Daoy (cell line): ENCODE measurements at places on chromosomes 16 and 17. TPM values are rescaled to one million over a fixed set of nuclear protein-coding genes. Genes with fewer than 3 reads are reported as not detected.

DNA sequence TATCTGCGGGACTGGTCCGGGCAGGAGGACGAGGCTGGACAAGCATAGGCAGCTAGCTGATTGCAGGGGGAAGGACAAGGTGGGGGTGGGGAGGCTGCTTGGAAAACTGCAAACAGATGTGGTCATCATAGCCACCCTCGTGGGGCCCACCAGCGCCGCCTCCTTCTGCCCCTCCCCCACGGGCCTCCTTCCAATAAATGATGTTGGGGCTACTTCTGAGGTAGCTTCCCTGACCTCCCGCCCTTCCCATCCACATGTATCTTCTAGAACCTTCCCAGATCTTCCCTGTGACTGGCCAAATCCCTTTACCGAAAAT, 12.3 kb upstream of the CDC42EP4 start:
- peak; percentile 41 for DNase-seq

DNA sequence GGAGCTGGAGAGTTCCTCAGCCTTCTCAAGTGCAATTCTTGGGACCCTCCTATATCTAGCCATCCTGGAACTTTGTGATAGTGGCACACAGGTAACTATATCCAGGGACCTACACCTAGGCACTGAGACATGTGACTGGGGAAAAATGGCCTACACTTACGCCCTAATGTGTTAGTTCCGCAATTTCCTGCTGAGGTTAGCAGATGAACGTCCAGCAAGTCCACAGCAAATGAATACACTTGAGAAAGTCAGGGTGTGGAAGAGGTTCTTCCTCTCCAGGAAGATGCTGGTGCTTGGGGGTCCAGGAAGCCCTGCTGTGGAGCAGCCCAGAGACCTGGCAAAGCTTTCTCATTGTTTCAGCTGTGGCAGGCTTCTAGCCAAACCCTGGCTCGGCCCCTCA, 20.8 kb downstream of the PIK3R5 start:
- no peak for DNase-seq

DNA sequence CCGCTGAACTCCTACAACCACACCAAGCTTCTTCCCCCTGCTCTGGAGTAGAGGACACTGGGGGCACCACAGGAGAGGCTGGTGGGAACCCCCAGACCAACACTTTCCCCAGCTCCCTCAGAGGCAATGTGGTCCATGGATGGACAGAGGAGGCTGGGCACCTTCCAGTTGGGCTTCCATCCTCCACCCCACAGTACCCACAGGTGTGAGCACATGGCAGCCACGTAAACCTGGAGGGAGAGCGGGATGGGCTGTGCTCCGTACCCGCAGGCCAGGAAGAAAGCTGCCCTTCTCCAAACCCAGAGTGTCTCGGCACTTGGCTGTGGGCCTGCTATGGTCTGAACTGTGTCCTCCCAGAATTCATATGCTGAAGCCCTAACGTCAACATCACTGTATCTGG, 1.7 kb downstream of the SGSH start:
- no peak for DNase-seq

- DNase-seq, result peak; percentile 99
Measured at GRCh38 chr17:1714427-1714979, 4.3 kb upstream of the TLCD2 start.

DNA sequence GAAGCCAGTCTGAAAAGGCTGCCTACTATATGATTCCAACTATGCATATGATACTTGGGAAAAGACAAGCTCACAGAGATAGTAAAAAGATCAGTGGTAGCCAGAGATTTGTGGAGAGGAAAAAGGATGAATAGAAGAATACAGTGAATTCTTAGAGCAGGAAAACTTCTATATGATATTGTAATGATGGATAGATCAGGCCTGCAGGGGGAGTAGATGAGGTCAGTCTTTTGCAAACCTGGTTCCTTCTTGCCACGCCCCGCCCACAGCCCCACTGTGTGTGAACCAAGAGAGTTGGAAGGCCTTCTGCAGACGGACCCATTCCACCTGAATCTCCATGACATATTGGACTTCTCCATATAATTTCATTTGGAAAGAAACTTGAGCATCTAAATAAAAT, 761 bp upstream of the CCL8 start:
- peak; percentile 41 for DNase-seq

DNA sequence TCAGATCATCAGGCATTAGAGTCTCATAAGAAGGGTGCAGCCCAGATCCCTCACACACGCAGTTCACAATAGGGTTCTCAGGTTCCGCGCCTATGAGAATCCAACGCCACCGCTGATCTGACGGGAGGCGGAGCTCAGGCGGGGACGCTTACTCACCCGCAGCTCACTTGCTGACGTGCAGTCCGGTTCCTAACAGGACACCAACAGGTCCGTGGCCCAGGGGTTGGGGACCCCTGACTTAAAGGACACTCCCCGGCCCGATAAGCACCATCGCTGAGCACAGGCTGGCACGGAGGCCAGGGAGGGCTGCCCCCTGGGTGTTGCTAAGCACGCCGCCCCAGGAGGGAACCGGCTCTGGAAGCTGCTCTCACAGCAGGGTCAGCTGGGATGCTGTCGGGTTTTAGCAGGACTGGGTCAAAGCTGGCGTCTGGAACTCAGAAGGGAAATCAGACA, 30.1 kb upstream of the BAHCC1 start:
- DNase-seq, result peak; percentile 85

- DNase-seq, result no peak
Measured at GRCh38 chr17:60137731-60138130, 12.0 kb upstream of the CA4 start.

DNA sequence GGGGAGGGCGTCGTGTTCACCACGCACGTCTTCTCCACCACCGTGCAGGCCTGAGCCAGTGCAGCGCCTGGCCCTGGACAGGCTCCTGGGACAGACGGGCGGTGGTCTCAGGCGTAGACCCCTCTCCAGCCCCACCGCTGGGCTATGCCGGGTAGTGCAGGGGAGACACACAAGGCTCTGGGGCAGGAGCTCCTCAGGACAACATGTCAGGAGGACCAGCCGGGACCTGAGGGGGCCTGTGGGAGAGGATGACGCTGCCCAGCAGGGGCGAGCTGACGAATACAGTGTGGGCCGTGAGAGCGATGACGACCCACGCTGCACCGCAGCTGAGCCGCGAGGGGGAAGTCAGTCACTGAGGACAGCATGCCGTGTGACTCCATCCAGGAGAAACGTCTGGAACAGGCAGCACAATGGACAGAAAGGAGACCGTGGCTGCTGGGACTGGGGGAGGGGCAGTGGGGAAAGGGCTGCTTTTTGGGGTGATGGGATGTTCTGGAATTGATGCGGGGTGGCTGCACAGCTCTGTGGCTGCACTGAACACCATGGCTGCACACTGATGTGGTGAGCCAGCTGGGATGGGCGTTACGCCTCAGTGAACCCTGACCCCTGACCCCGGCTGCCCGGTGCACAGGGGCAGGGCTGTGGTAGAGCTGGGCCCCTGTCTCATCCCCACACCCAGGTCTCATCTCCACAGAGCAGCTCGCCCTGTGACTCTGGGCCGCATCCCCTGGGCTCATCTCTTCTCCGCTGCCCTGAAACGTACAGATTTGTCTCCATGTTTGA, 20.2 kb downstream of the DNASE1 start:
- DNase-seq, result no peak

DNA sequence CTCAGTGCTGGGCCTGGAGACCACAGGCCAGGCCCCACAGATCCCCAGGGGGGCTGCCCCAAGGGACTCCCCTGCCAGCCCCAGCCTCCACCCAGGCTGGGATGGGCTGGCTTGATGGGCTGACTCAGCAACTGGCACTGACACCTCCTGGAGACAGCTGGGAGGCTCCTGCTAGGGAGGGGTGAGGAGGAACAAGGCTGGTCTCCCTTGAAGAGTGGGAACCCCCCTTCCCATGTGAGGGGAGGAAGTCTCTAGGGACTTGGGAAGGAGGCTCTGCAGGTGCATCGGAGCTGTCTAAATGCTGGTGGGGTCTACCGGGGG, 10.4 kb downstream of the NHERF1 start:
- DNase-seq, result peak; percentile 78

GRCh38 chr17:81888105-81888987, 3.0 kb downstream of the ALYREF start:
- no peak for DNase-seq

DNA sequence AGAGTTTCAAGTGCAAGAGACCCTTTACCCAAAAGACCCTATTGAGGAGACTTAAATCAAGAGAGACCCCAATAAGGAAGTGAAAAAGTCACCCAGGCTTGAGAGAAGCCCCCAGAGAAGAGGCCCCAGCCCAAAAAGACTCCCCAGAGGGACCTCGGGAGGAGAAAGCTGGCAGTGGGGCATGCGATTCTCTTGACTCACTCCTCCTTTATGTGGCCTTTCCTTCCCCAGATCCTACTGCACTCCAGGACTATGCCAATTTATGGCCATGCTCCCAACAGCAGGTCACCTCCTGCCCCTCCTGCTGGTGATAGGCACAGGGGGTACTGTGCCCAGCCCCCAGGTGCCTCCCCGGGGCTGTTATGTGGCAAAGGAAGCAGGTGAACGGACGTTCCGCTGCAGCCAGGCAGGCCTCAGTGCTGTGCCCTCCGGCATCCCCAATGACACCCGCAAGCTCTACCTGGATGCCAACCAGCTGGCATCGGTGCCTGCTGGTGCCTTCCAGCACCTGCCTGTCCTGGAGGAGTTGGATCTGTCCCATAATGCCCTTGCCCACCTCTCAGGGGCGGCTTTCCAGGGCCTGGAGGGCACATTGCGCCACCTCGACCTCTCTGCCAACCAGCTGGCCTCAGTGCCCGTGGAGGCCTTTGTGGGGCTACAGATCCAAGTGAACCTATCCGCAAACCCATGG, 16.3 kb downstream of the LRRC3C start:
- no peak for DNase-seq

GRCh38 chr17:48831549-48831883, 681 bp downstream of the CALCOCO2 start:
- DNase-seq, result no peak

GRCh38 chr16:74322301-74322710, 25.7 kb downstream of the PSMD7 start:
- no peak for DNase-seq

ASIC2 gene
- total RNA-seq, result 0.06 and 0.11 TPM in 2 replicates

SSTR5 gene
- total RNA-seq, result not detected in 2 replicates

UMOD gene
- not detected in 2 replicates for total RNA-seq

SNF8 gene
- 43.2 and 64.9 TPM in 2 replicates for total RNA-seq

GAS7 gene
- total RNA-seq, result 1.1 and 2.5 TPM in 2 replicates

SLC2A4 gene
- 0.06 TPM in 1 of 2 replicates, not detected in the other for total RNA-seq

GUCY2D gene
- under 0.01 TPM in 1 of 2 replicates, not detected in the other for total RNA-seq

NPIPB13 gene
- total RNA-seq, result 0.86 and 1.1 TPM in 2 replicates

GPR142 gene
- total RNA-seq, result not detected in 2 replicates

ABCA3 gene
- 5.5 and 5.9 TPM in 2 replicates for total RNA-seq

PRSS22 gene
- total RNA-seq, result 0.11 TPM in 1 of 2 replicates, not detected in the other
